KBM-7 (cell line): ENCODE measurements at places on chromosomes 3 and 15.

DNA sequence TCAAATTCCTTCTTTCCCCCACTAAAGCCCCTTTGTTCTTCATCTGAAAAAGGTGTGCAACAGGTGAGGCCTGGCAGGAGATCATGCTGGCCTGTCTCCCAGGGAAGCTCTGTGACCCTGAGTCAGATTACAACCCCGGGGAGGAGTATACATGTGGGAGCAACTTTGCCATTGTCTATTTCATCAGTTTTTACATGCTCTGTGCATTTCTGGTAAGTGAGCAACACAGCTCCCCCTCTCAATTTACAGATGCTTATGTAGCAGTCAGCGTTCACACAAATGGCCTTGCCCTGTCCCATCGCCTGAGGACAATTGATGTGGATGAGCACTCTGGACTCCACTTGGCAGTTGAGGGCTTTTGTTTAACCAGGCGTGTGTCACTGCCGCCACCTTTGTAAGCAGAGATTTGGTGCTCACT, 70.4 kb downstream of the CHDH start:
- no peak for DNase-seq

DNA sequence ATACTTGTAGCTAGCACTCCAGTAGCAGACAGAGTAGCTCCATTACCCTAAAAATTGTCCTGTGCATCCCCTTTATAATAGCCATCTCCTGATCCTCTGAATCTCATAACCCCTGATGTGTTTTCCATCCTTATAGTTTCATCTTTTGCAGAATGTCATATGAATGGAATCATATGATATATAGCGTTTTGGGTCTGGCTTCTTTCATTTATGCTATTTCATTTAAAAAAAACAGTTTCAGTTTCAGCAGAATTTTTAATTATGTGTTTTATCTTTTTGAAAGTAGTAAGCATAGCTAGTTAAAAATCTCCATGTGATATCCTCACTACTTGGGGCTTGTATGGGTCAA, 132.7 kb downstream of the KLF13 start:
- DNase-seq: no peak

DNA sequence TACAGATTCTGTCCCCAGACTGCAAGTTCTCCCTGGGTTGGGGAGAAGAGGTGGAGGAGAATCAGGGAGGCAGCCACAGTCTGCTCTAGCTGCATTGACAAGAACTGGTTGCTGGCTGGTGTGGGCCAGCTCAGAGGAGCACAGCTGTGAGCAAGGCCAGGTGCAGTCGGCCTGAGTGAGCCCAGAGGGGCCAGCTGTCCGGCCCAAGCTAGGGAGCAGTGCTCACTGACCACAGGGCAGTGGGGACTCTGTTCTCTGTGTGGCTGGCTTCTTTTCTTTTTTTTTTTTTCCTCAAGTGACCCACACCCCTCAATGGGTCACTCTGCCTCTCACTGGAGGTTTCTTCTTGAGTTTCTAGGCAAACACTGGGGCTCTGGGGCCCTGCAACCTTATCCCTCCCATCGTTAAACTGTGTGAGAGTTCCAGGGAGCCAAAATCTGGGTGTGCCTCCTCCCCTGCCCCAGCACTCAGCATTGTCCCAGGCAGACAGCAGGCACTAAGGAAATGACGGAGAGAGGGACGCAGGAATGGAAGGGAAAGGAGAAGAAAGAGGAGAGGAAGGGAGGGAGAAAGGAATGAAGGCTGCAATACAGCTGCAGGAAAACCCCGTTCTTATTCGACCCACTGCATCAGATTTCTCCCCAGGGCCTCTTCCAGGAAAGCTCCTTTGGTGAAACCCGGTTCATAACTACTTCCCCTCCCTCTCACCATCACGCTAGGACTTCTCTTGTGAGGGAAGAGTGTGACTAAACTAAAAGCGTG, 37.7 kb upstream of the HES1 start:
- peak; percentile 48 for DNase-seq

- no peak for DNase-seq
Measured at GRCh38 chr3:72681598-72681997, 166.6 kb downstream of the SHQ1 start.
